ENCODE measurements at places on chromosomes 6 and 20.
A peak's percentile ranks its signal among the peaks of the same experiment; 100 is the strongest.

- DNase-seq: peak; percentile 16
Observed at GRCh38 chr6:157269261-157269794, 54.0 kb downstream of the TMEM242 start.

GRCh38 chr6:29602564-29603361 lies 17.8 kb downstream of the OR2H2 start:
- peak; percentile 15 for DNase-seq

- DNase-seq: peak; percentile 73
Observed at GRCh38 chr6:43708860-43709653, 21.5 kb upstream of the MRPS18A start.

GRCh38 chr6:42511803-42512422 lies 51.9 kb upstream of the UBR2 start:
- peak; percentile 35 for DNase-seq

GRCh38 chr6:167906899-167907298 lies 80.2 kb downstream of the AFDN start:
- DNase-seq: no peak

DNA sequence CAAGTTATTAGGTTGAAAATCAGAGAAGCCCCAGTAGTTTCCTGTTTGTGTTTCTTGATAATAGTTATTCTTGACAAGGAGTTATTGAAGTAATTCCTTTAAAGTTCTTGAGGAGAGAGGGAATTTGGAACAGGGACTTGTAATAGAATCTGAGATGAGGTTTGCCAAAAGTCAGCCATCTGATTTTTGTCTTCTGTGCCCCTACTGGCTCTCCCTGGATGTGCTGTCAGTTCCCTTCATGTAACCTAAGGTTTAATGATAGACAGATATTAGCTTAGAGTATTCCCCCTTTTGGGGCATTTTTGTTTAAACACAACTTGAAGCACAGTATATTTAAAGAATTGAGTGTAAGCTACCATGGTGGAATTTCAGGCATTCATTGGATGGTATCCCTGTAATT lies 71.4 kb downstream of the CARMIL1 start:
- no peak for DNase-seq

- DNase-seq: no peak
Observed at GRCh38 chr6:29232725-29233124, 62.0 kb downstream of the OR2J2 start.

DNA sequence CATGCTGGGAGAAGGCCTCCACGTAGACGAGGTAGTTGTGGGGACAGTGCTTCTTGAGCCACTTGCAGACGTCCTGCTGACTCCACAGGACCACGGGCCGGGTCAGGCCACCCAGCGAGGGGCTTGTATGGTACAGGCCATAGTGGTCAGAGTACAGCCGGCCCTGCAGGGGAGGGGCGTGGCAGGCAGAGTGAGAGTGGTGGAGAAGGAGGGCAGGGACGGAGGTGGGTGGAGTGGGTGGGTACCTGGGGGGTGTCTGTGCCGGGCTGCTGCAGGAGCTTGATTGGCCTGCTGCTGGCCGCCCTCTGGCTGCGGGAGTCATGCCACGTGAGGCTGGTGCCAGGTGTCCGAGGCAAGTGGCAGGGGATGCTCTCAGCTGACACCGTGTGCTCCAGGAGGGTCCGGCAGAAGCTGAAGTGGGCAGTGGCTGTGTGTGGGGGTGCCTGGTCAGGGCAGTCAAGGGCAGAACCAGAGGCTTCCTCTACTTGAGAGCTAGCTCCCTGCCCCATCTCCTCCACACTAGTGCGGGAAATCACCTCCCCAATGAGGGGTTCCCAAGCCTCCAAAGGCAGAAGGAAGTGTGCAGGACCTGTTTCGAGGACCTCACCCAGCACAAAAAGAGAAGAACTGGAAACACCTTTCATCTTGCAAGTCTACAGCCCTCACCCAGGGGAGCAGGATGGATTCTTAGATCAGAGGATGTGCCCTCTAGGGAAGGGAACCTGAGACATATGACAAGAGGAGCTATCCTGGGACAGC lies 2.3 kb downstream of the SAMD10 start:
- DNase-seq: no peak

DNA sequence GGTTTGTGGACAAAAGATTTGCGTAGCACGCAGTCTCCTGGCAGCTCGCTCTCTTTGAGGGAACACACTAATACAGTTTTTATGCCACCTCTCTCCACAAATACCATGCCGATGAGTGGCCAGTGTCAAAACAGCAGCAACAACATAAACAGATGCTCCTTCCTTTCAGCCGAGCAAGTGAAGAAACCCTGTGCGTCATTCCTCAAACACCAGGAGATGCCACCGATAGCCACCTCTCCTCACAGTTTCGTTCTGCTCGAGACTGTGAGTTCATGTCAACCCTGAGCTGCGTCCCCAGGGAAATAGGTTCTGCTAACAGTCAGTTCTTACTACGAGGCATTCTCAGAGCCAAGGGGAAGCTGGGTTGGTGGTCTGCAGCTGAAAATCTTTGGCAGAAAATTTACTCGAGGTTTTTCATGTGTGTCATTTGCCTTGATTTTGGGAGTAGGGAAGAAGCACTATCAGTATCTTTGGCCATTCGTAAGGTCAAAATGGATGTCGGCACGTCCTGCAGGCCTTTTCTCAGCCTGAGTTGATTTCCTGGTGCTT lies 59.9 kb downstream of the EYA2 start:
- DNase-seq: peak; percentile 98

Measured in EL (cell line).